ENCODE measurements at places on chromosomes 1 and 21. TPM values are rescaled to one million over a fixed set of nuclear protein-coding genes. Genes with fewer than 3 reads are reported as not detected.

DNA sequence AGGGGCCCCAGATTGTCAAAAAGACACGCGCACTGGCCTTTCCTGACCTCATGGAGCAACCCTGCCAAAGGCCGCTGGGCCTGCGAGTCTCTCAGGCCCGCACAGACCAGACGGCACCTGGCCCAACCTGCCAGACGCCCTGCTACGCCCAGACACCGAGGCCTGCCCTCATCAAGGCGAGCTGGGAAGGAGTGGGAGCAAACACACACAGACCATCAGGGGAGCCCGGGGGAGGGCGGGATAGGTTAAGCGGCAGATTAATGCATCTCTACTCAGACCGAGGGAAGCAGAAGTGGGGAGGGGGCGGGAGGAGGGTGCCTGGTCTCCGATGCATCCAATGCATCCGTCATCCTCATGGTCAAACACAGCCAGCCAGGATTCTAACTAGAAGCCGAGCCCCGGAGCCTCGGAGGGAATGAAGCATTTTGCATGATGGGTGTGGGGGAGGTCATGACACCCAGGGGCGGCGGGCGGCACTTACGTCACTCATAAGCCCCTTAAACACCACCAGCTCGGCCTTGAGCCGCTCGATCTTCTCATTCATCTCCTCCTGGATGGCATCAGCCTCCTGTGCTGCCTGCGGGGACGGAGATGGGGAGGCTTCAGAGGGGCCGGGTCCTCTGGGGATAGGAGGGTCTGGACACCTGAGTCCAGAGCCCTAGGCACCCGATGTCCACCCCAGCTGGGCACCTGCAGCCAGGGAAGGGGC, 17.0 kb upstream of the ALDH4A1 start:
- no peak for DNase-seq

- DNase-seq, result no peak
These were observed 345.2 kb upstream of the CAMK1G start for GRCh38 chr1:209238356-209238755.

DNA sequence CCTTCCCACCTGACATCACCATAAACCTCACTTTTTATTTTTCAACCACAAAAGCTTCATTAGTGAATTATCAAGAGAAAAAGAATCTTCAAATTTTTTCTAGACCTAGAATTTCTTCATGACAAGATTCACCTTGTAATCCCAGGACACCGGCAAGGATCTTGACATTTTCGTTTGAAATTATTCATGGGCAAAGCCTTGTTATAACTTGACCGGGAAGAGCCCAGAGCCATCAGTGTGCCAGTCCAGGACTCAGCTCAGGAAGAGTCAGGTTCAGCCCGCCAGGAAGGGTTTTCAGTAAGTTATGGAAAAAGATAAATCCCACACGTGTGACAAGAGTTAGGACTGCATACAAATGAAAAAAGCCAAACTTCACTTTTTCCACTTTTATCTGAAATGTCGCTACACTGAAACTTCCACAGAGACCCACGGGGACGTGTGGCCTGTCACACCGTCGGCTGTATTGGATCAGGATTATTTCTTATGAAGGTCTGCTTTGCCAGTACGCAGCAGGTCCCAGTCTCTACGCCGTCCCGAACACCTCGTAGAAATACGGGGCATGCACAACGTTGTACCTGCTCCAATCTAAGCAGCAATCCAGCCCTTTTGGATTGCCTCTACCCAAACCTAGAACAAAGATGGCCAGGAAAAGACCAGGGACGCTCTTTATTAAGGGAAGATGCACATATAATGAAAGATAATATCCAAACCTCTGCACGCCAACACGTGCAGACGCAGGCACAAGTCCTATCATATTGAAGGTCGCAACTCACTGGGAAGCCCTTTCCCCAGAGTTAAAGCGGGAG, 916 bp downstream of the F3 start:
- no peak for DNase-seq

- DNase-seq, result no peak
These were observed 5.3 kb upstream of the CDCP2 start for GRCh38 chr1:54158071-54158470.

The CHODL gene
- 0.67 TPM for total RNA-seq

Measured in foreskin keratinocyte (primary cell).